ENCODE measurements at places on chromosomes 13 and 19. TPM values are rescaled to one million over a fixed set of nuclear protein-coding genes. Genes with fewer than 3 reads are reported as not detected.

DNA sequence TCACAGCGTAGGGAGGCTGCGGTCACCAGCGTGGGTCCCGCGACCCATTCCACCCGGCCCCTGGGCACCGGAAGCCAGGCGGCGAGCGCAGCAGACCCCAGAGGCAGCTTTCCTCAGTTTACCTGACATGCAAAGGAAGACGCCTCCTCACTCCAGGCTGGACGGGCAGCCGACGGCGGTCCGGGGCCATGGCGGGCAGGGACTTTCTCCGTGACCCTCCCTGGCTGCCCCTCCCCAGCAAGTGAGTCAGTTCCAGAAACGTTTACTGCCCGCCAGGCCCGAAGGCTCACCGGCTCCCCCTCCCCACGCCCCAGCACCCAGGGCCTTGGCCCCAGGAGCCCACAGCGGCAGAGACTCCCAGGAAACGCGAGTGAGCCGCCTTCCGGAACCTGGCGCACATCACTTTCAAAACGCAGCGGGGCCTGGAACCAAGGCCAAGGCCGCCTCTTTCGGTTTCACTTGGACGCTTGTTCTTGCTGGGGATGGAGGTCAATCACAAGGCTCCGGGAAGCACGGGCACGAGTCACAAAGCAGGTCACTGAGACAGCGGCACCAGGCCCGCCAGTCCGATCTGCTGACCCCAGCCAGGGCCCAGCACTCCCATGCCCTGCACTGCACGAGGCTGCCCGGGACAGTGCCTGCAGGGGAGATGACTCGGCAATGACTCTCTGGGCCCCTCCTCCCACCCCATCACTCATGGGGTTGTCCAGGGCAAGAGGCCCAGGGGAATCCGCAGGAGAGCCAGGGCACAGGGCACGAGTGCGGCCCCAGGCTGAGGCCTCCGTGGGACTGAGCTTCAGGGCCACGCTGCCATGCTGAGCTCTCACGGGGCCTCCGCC is 5.3 kb downstream of the SBNO2 start:
- no peak for DNase-seq
- peaks cover 3% of the 10 kb centered on the region for H3K36me3 ChIP-seq
- no peak overlapping the region for H3K27ac ChIP-seq
- H3K4me3 ChIP-seq = no peak overlapping the region

DNA sequence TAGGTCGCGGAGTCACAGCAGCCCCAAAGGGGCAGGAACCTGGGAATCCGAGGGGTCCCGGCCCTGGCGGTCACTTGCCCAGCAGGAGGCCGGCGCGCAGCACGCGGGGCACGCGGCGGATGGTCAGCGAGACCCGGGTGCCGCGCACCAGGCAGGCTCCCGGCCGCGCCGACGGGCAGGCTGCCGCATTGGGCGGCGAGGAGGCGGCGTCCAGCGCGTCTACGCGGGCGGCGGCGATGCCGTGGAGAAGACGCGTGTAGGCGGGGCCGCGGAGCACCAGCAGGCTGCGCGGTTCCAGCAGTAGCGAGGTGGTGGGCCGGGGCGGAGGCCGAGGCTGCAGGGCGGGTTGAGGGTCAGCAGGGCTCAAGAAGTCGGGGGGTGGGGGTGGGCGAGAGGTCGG is 607 bp upstream of the SYNE4 start:
- H3K36me3 ChIP-seq = no peaks in the 10 kb centered on the region
- peak; percentile 85 for DNase-seq
- H3K4me3 ChIP-seq = peak overlapping the region; percentile 54

- H3K4me3 ChIP-seq = no peak overlapping the region
- no peak for DNase-seq
- peaks cover 40% of the 10 kb centered on the region for H3K4me1 ChIP-seq
- H3K36me3 ChIP-seq = no peaks in the 10 kb centered on the region
- no peaks in the 10 kb centered on the region for H3K27me3 ChIP-seq
These were observed 42.9 kb downstream of the LRCH1 start for GRCh38 chr13:46595885-46596275.

GRCh38 chr13:112260108-112261055 is 115.8 kb upstream of the SPACA7 start:
- no peak overlapping the region for H3K27ac ChIP-seq
- H3K4me1 ChIP-seq = no peaks in the 10 kb centered on the region
- H3K4me3 ChIP-seq = no peak overlapping the region

GRCh38 chr13:46170687-46171086 is 11.3 kb downstream of the LCP1 start:
- peak overlapping the region; percentile 49 for H3K4me3 ChIP-seq
- DNase-seq = peak; percentile 74
- peak overlapping the region; percentile 99 for H3K27ac ChIP-seq
- no peaks in the 10 kb centered on the region for H3K27me3 ChIP-seq
- H3K4me1 ChIP-seq = peaks cover 100% of the 10 kb centered on the region

DNA sequence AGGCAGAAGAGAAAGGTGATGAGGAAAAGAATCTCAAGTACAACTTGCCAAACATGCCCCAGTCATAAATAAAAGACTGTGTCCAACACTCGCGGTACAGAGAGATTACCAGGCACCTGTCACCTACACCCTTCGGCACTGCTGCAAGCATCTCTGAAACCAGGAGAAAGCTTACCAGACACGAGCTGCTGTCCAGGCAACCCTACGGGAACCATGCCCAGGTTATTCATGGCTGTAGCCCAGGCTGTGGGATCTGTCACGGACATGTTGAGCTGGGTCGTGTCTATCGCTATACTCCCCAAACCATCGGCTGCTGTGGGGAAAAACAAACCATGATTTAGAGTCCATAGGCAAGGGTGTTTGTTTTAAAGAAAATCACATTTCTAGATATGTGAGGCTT is 375.0 kb downstream of the ENOX1 start:
- H3K27me3 ChIP-seq = no peaks in the 10 kb centered on the region
- no peak for DNase-seq
- no peak overlapping the region for H3K4me3 ChIP-seq
- H3K27ac ChIP-seq = no peak overlapping the region
- no peaks in the 10 kb centered on the region for H3K36me3 ChIP-seq

GRCh38 chr13:72221276-72221962 is 354.4 kb upstream of the DACH1 start:
- no peaks in the 10 kb centered on the region for H3K4me1 ChIP-seq
- no peaks in the 10 kb centered on the region for H3K27me3 ChIP-seq
- DNase-seq = peak; percentile 55

GRCh38 chr13:103192511-103193135 is 126.4 kb upstream of the SLC10A2 start:
- no peak for DNase-seq
- no peaks in the 10 kb centered on the region for H3K36me3 ChIP-seq
- no peak overlapping the region for H3K27ac ChIP-seq
- H3K4me1 ChIP-seq = 0 out of 2 replicates have a peak, but pooled peaks cover 2% of the 10 kb centered on the region
- H3K27me3 ChIP-seq = no peaks in the 10 kb centered on the region

GRCh38 chr13:63427170-63427569 is 2011.5 kb upstream of the PCDH20 start:
- H3K4me3 ChIP-seq = no peak overlapping the region
- H3K36me3 ChIP-seq = no peaks in the 10 kb centered on the region
- H3K27ac ChIP-seq = no peak overlapping the region
- H3K27me3 ChIP-seq = no peaks in the 10 kb centered on the region
- DNase-seq = no peak

DNA sequence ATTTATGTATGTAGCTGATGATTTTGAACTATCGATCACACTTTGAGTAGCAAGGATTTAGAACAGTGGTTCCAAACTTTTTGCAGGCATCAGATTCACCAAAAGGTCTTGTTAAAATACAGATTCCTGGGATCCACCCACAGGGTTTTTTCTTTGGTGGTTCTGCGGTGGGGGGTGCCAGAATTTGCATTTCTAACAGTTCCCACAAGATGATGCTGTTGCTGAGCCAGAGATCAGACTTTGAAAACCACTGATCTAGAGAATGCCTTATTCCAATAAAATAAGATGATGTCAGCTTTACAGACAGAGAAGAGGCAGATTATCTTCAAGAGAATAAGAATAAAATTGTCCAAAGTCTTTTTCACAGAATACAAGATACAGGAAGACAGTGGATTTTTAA is 80.9 kb upstream of the SHISA2 start:
- H3K36me3 ChIP-seq = no peaks in the 10 kb centered on the region
- H3K4me3 ChIP-seq = no peak overlapping the region
- peaks cover 7% of the 10 kb centered on the region for H3K4me1 ChIP-seq
- H3K27ac ChIP-seq = no peak overlapping the region
- H3K27me3 ChIP-seq = no peaks in the 10 kb centered on the region
- DNase-seq = no peak

DNA sequence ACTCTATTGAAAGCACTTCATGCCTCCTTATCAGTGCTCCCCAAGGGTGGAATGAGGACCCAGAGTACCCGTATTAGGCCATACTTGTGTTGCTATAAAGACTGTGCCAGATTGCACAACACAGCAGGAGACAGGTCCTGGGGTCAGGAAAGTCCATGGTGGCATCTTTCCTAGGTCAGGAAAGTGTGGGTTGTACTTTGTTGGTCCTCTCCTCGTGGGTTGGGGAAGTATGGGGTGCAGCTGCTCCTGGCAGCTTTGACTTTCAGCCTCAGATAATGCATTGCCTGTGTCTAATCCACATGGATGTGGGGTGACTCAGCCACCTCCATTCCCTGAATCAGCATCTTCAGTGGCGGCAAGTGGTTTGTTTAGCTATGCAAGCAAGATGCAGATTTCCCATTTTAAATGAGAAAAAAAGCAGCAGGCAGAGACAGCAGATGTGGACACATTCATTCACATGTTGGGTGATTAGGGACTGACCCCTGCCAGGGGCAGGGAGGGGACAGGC is 8.4 kb upstream of the CYP2B6 start:
- DNase-seq = no peak
- H3K27ac ChIP-seq = no peak overlapping the region
- no peaks in the 10 kb centered on the region for H3K27me3 ChIP-seq
- H3K36me3 ChIP-seq = no peaks in the 10 kb centered on the region

- no peak overlapping the region for H3K27ac ChIP-seq
- H3K27me3 ChIP-seq = no peaks in the 10 kb centered on the region
- H3K4me3 ChIP-seq = no peak overlapping the region
- no peaks in the 10 kb centered on the region for H3K36me3 ChIP-seq
These were observed 117.7 kb downstream of the TBC1D4 start for GRCh38 chr13:75364131-75364713.

- H3K4me1 ChIP-seq = no peaks in the 10 kb centered on the region
- H3K4me3 ChIP-seq = no peak overlapping the region
- no peaks in the 10 kb centered on the region for H3K27me3 ChIP-seq
- DNase-seq = no peak
- no peaks in the 10 kb centered on the region for H3K36me3 ChIP-seq
These were observed 122.9 kb downstream of the MIPEP start for GRCh38 chr13:23766283-23766682.

IL17D gene
- 1.5 TPM for total RNA-seq

ZNF749 gene
- 43.4 TPM for total RNA-seq

CACNG8 gene
- total RNA-seq = not detected

ATP4A gene
- total RNA-seq = 0.40 TPM

CATSPERD gene
- total RNA-seq = not detected

CCDC8 gene
- total RNA-seq = not detected

PROSER3 gene
- 16.6 TPM for total RNA-seq

RGL3 gene
- total RNA-seq = 2.5 TPM

CGB5 gene
- not detected for total RNA-seq

LILRA1 gene
- not detected for total RNA-seq

All from Karpas-422 (cell line).